ENCODE measurements at places on chromosomes 1 and 21.

DNA sequence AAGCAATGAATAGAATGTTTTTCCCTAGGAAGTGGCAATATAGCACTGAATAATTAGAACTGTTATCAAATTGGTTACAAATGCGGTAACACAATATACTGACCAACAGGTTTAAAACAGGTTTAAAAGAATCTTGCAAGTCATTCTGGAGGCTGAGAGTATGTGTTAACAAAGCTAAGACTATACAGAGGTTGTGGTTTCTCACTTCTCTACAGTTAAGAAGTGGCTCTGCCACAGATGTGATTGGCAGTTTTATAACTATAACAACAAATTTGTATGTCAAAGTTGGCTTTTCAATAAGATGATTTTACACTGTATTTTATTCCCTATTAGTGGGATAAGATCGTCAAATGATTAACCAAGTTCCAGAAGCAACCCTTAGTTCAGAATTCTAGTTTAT lies 7.1 kb downstream of the ANGEL2 start:
- no peak for DNase-seq

DNA sequence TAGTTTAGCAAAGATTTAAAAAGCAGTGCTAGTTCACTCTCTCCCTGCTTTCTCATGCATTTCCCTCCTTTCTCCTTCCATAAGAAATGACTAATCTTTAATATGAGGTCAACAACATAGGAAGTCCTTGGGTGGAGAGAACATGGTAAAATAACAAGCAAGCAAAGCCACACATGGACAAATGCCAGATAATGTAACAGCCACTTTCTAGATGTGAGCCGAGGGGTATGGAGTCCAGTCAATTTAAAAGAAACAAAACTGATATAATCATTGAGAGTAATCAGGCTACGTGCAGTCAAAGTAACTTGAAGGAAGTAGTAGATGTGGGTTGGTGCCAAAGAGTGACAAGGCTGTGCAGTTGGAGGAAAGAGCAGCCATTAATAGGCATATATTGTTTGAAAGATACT lies 69.6 kb downstream of the DUSP10 start:
- DNase-seq: no peak

- DNase-seq: no peak
Observed at GRCh38 chr1:62117018-62117750, 77.5 kb upstream of the L1TD1 start.

DNA sequence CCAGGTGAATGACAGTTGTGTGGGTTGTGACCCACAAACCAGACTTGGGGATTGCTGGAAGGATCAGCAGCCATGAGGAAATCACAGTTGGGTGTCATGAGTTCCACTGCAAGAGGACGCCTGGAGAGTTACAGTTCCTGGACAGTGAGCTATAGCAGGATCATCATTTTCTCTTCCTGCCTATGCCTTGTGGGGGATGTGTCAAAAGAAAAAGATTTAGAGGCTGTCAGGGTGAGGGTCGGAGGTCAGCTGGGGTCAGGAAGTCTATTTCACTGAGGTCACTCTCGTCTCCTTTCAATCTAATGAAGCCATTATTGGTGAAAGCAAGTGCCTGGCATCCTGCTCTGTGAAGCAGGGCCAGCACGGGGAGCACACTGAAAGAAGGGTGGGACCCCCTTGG lies 7.0 kb upstream of the LIN28A start:
- DNase-seq: no peak

DNA sequence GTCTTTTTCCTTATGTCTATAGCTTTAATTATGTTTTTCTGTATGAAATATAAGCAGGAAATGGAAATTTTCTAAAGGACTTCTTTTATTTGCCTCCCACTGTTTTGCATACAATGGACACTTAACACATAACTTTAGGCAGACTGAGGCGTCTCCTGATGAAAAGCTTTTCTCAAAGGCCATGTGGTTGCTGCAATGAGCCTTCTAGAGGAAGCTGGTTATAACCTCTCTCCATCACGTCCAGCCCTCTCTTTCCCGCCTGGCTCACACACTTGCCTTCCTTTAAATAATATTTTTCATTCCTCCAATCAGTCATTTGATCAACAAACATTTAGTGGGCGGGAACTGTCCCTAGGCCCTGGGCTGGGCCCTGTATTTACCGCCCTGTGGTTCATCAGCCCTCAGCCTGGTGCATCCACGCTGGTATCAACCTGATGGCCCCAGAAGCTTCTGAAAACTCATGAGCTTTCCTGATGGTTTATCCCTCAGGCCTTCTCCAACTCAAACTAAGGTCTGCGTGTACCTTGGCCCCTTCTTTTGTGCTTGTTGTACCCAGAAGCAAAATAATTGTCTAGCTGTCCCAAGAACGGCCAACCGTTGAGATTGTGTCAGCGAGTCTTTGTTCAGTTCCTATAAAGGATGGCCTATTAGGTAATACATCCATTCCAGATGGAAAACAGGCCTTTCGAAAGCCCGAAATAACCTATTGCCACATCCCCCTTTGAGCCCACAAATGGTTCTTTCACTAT lies 75.3 kb upstream of the LYST start:
- no peak for DNase-seq

DNA sequence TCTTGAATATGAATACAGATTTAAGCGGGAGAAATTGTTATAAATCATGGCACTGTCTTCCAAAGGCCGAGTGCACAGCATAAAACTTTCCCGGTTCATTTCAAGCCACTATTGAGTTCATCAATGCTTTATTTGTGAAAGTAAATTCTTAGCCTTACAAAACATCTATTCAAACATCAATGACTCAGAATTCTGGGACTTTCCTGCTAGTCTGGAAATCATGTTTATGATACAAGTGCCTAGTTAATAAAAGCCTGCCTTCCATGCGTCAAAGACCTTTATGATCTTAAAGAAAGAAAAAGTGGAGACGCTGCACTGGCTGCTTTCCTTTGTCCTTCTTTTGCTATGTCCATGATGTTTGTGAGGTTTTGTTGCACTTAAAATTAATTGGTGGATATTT lies 137.7 kb downstream of the SETD4 start:
- no peak for DNase-seq

DNA sequence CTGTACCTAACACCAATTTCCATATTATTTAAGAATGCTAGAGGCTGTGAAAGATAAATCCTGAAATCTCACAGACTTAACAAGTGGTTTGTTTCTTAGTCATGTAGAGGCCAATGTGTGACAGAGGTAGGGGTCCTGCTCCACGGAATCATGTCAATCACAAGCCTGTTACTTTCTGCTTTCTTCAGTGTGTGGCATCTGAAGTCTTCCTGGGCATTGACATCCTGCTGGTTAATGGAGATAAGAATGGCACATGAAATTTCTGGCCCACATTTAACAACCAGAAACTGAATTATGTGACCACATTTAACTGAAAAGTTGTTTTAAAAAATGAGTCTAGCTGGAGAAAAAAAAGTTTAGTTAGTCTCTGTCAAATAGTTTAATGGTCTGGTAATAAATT lies 68.3 kb upstream of the PLA2G4A start:
- no peak for DNase-seq

Measured in stimulated activated CD8-positive, alpha-beta memory T cell treated with anti-CD3 and anti-CD28 coated beads, Interleukin-15, amount 100 ng/mL, for 24 hours (primary cell).